NCI-H526 (cell line): ENCODE measurements at places on chromosomes 1 and 21.

GRCh38 chr1:227845147-227845458 is 29.6 kb downstream of the PRSS38 start:
- no peak for DNase-seq

- DNase-seq, result no peak
Measured at GRCh38 chr1:66346057-66346795, 187.7 kb upstream of the SGIP1 start.

DNA sequence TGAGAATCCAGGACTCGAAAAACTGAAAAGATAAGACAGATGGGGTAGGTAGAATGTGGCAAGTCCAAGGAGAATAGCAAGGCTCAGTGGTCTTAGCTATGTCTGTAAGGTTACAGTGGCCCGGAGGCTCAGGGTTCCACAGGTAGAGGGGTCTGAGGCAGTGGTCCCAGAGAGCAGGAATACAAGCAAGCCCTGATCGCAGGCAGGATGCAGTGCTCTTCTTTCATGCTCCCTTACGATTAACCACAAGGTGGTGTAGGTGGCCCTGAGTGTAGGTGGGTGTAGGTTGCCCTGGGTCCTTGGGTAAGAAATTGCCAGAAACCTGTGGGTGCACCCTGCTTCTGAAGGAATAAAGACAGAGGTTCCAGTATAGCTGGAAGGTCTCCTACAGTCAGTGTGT is 99.1 kb upstream of the RAB3GAP2 start:
- peak; percentile 11 for DNase-seq

DNA sequence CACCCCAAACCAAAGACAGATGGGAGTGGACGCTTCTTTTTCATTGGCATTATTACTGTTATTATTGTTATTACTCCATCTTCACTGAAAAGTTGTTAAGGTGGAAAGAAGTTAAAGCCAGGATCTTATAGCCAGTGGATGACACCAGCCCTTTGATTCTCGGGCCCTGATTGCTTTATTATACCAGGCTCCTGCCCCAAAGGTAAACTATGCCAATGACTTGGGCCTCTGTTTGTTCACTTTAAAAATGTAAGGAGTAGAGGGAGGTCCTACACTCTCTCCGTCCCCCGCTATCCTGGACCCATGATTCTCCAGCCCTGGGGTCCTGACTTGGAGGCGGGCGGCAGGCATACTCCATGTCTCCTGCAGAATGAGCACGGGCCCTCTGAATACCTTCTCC is 106.8 kb downstream of the TOMM20 start:
- no peak for DNase-seq

- no peak for DNase-seq
Measured at GRCh38 chr21:38349111-38349746, 92.4 kb downstream of the KCNJ15 start.

DNA sequence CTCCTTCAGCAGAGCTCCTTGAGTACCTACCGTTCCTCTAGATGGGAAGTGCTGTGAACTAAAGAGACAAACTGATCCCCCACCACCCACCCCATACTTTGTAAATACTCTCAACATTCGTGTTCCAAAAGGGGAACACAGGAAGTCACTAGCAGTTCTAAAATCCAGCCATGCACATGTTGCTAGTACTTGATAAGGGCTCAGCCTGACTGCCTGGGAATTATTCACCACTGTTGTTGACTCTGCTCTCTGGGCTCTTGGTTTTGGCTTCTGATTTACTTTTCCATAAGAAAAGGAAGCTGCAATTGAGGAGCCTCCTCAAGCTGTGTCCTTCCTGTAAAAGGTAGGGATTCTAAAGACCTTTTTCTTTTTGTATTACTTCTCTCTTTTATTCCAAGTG is 67.5 kb downstream of the IVNS1ABP start:
- DNase-seq, result no peak

DNA sequence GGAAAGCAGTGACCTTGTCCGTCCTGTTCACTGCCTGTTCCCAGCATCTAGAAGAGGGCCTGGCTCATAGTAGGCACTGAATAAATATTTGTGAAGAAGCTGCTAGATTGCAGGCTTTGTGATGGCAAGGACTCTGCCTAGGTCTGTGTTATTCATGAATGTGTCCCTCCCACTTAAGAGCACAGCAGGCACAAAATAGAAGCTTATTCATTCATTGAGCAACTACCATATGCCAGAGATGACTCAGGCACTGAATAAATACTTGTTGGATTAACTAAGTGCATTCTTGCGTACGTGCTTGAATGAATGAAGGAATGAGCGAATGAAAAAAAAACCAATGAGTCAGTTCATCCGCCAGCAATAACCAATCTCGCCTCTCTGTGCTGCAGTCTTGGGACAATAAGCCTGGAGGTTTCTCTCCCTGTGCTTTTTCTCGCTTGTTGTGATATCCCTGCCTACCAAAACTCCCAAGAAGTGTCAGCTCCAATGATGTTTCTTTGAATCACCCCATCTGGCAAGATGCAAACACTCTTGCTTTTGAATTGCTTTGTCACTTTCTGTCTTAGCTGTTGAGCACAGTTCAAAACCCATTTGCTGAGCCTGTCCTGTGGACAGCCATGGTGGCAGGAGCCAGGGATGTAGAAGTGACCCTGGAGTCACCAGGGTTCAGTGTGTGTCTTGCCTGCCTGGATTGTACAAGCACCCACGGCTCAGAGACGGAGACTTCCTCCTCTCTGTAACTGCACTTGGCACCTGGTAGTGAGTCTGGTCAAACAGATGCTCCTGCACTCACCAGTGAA is 143.9 kb downstream of the KAZN start:
- DNase-seq, result no peak

DNA sequence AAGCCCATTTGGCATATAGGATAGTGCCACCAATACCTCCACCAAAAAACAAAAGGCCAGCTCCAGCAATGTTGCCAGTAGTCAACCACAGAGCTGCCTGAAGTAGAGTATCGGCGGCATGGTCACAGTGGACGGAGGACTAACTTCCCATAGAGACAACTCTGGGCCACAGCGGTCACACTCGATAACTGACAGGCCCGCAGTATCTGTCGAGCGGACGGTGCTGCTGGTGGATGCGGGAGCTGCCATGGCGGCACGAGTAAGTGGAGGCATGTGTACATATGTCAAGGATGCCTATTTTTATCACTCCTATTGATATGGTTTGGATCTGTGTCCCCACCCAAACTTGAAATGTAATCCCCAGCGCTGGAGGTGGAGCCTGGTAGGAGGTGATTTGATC is 4.1 kb downstream of the KRTAP12-1 start:
- DNase-seq, result no peak

DNA sequence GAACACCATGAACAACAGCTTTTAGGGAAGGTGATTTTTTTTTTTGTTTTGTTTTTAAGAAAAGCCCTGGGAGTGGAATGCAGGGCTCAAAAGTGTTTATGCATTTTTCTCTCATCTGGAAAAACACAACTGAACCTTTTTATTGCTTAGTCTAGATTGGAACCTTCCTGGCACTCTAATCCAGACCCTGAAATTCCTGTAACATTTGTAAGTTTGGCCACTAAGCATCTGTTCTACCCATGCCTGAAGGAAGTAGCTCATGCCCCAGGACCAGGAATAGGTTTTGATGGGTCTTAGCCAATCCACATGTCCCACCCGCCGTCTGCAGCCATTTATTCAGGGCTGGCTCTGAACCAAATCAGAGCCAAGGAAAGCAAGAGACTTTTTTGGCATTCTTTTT is 39.7 kb upstream of the SLC2A1 start:
- no peak for DNase-seq

- DNase-seq, result no peak
Measured at GRCh38 chr1:3369446-3370076, 84.9 kb upstream of the ARHGEF16 start.

DNA sequence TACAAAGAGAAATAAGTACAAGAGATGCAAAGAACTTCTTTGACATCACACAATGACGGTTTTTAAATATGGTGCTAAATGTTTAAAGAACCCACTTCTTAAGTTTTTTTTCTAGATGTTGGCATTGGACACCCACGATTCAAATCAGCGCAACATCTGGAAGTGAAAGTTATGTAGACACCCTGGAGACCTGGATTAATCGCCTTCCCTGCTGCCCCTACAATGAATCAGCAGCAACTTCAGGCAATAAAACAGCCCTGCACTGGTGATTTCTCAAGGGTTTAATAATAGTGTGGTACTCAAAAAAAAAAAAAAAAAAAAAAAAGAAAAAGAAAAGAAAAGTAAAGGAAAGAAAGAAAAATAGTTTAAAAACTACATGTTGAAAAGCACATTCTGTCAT is 248.3 kb downstream of the NUF2 start:
- no peak for DNase-seq

DNA sequence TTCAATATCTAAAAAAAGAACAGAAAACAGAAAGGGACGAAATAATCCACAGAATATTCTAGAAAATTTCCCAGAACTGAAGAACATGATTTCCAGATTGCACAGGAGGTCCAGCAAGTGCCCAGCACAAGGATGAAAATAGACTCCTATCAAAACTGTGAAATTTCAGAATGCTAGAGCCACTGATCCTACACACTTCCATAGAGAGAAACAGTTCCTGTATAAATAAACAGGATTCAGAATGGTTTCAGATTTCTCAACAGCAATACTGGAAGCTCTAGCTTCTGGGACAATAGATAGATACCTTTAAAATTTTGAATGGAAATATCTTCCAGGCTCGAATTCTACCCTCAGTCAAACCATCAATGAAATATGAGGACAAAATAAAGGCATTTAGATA is 4.6 kb downstream of the TARBP1 start:
- no peak for DNase-seq

- DNase-seq, result no peak
Measured at GRCh38 chr1:62728963-62729362, 40.8 kb upstream of the DOCK7 start.

- DNase-seq, result no peak
Measured at GRCh38 chr21:22200378-22201092, 1202.3 kb downstream of the NCAM2 start.

- DNase-seq, result no peak
Measured at GRCh38 chr1:147719711-147720225, 40.6 kb downstream of the GJA5 start.

DNA sequence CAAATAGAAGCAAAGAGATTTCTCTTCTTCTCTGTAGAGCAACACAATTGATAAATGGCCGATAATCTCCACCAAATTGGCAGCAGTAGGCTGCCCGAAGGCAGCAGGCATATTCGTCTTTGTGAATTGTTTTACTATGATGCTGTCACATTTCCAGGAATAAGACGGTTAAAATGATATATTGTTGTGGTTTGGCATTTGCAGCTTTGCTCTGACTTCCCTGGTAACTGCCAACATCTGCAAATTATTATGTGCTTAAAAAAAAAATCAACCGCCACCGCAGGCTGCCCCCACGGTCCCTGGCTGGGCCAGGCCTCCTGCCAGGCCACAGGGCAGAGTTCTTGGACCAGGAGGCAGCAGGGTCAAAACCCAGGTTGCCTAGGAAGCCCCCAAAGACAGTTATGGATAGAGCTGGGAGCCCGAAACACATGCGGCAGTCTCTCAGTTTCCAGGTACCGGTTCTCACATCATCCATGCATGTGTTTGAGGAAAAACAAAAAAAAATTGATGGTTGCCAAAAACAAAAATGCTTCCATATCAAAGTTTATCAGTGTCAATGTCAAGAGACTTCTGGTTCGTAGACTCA is 179.3 kb downstream of the ETS2 start:
- DNase-seq, result no peak

DNA sequence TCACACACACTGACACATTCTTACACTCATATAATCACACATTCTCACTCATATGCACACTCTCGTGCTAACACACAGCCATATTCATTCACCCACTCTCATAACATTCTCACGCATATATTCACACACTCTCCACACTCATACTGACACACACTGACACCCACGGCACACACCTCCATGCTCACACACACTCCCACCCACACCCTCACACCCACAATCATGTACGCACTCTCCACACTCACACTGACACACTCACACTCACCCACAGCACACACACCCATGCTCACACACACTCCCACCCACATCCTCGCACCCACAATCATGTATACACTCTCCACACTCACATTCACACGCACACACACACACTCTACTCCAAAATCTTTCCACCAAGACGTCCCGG is 38.2 kb downstream of the SYF2 start:
- no peak for DNase-seq

DNA sequence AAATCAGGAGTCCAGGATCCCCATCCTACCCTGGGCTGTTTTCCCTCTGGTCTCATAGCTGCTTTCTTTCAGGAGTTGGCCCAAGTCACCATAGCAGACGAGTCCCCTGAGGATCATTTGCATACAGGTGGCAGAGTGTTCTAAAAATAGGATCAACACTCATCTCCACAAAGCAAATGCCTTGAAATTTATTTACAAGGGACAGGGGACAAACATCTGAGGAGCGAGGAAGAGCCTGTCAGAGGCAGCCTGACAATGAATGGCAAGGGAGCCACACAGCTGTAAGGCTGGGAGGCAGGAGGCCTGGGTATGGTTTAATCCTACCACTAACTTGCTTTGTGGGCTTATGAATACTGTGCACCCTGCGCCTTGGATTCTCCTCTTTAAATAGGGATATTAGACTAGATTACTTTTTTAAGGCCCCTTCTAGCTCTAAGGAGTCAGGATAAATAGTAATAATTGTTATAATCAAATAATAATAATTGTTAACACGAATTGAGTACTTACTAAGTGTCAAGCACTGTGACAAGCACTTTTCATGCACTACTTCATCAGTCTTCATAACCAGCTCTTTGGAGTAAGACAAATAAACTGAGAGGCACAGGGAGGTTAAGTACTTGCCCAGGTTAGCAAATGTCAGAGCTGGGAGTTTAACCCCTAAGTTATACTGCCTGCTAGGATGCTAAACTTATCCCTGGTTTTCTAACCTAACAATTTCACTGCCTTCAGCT is 34.5 kb downstream of the RAB3B start:
- DNase-seq, result peak; percentile 96

DNA sequence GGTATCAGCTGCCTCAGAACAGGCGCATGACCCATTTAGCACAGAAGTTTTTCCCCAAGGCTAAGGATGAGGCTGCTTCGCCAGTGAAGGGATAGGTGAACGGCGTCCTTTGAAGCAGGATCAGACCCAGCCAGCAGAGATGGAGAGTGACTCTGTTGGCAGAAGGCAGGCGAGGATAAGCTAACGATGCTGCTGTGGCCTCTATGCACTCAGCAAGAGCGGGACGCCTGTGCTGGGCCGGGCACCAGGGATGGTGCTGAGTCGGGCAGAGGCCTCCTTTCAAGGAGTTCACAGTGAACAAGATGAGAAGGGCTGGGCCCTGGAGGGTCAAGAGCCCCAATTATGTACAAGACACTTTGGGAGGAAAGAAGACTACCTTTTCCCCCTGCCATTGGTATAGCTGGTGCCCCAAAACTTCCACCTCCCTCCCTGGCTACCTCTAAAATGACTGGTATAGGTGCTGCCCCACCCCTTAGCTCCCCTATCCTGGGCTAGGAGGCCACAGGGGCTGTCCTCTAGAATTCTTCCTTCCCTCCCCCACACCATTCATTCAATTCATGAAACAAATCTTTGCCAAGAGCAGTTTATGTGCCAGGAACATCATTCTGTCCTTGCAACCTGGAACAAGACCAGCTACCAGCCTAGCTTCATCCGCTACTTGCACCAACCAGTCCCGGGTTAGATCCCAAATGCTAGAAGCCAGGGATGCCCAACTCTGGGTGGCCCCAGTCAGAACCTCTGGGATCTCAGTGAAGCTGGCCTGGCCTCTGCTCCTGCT is 7.5 kb downstream of the XKR8 start:
- no peak for DNase-seq

GRCh38 chr1:85027242-85027983 is 20.9 kb downstream of the MCOLN3 start:
- peak; percentile 11 for DNase-seq
